ENCODE measurements at places on chromosomes 1 and 21.

DNA sequence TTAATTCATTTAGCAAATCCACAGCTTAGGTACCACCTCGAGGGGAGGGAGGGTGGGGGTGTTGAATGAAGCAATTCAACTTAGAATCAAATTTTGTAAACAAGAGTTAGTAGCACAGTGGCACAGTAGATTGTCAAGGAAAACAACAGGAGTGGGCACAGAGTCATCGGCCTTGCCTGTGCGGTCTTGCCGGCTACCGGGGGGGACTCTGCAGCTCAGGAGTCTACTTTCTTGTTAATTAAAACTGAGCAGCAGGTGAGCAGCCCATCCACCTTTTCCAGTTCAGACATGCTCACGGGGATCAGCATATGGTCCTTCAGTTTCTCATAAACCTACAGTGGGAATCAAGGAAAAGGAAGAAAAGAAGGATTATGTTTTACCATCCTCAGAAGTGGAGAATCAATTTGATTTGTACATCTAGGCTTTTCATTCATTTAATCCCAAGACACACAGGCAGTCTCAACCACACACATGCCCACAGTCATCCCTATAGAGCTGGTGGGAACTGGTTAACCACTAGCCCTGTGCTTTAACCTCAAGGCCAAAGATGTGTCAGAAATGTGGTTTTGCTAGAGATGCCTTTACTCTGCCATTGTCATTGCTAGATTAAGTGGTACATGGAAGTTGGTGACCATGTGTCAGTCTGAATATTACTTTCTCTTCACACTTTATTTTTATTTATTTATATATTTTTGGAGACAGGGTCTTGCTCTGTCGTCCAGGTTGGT lies 45.0 kb upstream of the BCL10 start:
- no peak for DNase-seq

- no peak for DNase-seq
These were observed 688 bp downstream of the PRXL2B start for GRCh38 chr1:2587071-2587859.

GRCh38 chr1:109547463-109548320 lies 723 bp upstream of the GNAI3 start:
- DNase-seq: no peak

GRCh38 chr1:159179906-159180305 lies 8.5 kb downstream of the CADM3 start:
- no peak for DNase-seq

DNA sequence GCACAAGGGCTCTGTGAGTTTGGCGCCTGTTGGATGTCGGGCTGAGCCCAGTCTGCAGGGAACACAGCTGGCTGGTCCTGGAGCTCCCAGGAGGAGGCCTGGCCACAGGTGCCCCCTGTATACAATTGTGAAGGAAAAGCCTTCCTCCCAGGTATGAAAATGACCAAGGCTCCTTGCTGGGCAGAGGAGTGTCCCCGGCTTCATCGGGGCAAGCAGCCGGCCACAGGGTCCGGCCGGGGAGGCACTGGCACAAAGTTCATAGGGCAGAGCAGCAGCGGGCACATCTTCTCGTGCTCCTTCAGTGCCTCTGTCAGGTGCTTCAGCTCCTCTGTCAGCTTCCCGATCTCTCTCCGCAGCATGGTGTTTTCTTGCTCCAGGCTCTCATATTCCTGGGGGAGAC lies 13.0 kb downstream of the BATF3 start:
- no peak for DNase-seq

- DNase-seq: no peak
These were observed 9.2 kb downstream of the RPS6KA1 start for GRCh38 chr1:26538480-26539412.

GRCh38 chr1:13550663-13551062 lies 33.0 kb upstream of the PDPN start:
- DNase-seq: no peak

GRCh38 chr1:154104433-154105082 lies 50.3 kb downstream of the NUP210L start:
- no peak for DNase-seq

DNA sequence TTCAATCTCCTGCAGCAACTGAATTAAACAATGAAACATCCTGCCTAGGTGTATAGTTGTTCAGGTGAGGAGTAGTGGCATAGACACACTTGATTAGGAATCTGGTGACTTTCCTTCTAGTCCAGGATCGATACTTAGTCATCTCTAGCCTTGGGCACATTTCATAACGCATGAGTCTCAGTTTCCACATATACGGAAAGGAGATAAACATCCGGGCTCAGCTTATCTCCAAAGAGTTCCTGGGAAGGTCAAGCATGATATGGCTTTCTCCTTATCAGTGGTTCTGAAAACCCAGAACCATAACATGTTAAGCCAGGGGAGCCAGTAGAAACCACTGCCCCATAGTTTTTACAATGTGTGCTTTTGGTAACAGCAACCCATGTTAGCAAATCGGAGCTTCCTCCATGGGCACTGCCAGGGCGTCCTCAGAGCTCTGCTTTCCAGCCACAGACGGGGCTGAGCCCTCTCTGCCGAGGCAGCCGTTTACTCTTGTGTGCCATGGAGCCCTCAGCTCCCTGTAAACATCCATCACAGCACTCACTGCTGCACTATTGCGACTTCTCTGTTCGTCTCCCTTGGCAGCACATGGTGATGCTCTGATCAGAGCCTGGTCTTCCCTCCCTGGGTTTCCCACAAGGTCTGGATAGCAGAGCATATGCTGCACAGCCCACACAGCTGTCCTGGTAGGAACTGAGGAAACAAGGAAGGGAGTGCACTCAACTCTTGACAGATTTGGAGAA lies 34.6 kb downstream of the RUNX1 start:
- DNase-seq: no peak

DNA sequence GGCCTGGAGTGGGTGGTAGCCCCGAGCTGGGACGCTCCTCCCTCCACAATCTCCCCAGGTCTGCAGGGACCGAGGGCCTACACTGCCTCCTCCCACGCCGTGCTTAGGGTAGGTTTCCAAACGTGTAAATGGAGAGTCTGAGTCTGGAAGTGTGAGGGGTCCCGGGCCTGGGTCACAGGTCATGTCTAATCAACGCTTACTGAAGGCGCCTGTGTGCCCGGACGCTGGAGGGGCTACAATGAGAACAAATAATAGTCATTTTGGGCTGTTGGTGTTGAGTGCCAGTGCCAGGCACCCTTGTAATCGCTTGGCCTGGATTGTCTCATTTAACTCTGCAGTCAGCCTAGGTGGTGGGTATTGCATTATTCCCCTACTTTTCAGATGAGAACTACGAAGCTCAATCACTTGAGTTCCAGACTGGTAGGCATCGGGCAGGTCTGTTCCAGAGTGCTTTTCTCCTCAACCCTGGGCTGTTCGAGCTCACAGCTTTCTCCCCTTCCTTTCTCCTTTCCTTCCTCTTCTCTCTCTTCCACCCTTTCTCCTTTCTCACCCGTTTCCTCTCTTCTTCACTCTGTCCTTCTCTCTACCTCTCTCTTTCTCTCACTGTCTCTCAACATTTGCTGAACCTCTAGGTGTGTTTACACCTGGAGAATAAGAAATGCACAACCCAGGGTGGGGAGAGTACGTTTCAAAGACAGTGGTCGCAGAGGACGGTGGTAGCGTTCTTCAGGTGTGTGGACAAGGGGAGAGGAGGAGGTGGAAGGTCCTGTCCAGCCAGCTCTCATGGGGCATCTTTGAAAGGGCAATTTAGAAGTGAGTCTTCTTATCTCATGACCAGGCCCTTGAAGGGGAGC lies 883 bp downstream of the SLC66A1 start:
- no peak for DNase-seq

DNA sequence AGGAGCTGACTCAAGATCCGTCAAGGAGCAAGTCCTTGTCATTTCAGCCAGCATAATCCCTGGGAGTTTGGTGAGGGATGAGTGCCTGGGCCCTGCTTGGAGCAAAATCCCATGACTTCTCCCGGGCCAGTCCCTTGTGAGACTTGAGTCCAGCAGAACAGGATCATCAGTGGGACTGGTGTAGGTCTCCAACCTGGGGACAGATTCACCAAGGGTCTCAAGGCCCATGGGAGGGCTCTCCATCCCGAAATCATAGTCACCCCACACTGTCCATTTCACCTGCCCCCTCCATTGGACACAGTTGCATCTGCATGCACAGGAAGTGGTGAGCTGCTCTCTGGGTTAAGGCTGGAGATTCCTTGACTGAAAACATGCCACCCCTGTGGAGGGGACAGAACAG lies 178.2 kb downstream of the FOXD2 start:
- no peak for DNase-seq

GRCh38 chr1:14650951-14651350 lies 52.5 kb downstream of the KAZN start:
- no peak for DNase-seq

GRCh38 chr1:25755475-25756125 lies 44.4 kb upstream of the SELENON start:
- DNase-seq: no peak

- no peak for DNase-seq
These were observed 63.5 kb upstream of the KIAA1614 start for GRCh38 chr1:180849031-180849775.

GRCh38 chr1:63662056-63662836 lies 69.0 kb downstream of the PGM1 start:
- no peak for DNase-seq

DNA sequence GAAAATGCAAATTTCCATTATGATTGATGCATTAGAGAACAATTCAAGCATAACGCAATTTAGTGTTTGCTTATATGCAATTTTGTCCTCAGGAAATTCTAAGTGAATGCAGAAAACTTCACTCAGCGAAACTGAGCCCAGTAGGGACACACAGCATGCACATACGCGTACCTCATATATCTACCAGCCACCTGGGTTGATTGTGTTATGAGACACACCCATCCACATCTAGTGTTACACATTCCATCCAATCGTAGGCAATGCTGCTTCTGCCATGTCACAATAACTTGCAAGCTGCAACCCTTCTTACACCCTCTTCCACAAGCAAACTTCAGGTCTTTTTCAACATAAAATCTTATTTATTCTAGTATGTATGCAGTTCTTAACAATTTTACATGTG lies 312.9 kb downstream of the HHAT start:
- no peak for DNase-seq

DNA sequence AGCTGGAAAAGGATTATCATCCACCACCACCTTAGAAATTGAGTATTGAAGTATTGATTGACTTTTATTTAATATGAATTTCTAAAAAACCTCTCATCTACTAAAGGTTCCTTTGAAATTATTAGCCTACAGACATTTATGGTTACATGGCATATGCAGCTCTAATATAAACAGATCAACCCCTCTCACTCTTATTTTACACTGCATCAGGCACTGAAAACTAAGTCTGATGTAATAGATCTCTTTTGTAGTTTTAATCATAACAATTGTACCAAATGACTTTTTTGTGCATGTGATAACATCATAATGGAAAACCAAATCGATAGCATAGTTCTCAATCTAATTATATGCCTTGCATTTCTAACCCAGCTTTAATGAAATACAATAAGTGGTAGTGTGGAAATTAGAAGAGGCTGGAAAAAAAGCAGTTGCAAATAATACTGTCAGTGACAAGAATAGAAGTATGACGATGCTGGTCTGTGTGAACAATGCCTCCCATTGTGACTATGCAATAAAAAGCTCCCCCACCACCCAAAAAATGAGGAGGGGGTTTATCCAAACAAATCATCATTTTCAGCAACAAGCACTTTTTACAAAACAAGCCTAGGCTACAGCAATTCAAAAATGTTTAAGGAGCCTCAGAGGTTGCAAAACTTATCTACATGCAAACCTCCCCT lies 426.5 kb upstream of the NFIA start:
- no peak for DNase-seq

GRCh38 chr1:54207287-54207686 lies 7.3 kb downstream of the MRPL37 start:
- no peak for DNase-seq

GRCh38 chr1:38941527-38942019 lies at the start of gene RHBDL2:
TSS of gene RHBDL2 (minus strand) at chr1:38941830. CDS start at chr1:38919212, 22,618 bp downstream.
- DNase-seq: no peak

GRCh38 chr1:81304187-81304586 lies 496.5 kb upstream of the ADGRL2 start:
- no peak for DNase-seq

DNA sequence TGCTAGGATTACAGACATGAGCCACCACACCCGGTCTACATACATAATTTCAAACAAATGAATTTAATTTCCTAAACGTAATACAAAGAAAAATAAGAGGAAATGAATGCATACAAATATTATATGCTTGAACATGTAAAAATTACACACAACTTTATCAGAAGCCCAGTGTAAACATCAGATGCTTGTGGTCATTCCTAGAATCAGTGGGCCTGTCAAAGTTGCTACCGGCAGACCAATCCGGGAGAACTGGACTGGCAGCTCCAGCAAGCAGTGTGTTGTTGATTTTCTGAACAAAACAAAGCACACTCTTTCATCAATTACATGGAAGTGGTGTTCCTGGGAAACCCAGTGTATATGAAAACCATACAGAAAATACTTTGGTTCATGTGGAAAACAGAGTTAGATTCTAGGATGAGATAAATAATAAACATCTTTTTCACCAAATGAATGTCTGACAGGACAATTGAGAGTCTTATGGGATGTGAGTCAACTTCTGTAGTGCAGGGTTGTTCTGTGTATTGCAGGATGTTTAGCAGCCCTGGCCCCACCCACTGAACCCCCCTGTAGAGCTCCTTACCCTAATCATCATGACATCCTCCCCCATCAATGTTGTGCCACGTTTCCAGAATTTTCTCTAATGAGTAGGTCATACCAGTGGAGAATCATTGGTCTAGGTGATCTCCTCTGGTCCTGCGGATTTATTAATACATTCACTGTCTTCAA lies 33.8 kb downstream of the MFSD2A start:
- peak; percentile 6 for DNase-seq

DNA sequence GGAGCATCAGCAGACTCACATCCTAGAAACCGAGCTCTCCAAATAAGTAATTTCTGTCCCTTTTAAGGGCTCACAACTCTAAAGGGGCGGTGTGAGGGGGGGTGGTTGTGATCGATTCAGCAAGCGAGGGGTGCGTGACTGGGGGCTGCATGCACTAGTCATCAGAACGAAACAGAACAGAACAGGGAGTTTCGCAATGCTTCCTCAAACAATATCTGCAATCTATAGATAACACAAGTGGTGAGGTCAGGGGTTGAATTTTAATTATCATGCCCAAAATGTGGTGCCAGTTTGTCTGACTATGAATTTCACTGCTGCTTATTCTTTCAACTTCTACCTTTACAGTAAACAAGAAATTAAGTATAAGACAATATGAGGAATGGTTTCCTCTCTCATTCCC lies 1003.0 kb upstream of the NCAM2 start:
- DNase-seq: no peak

GRCh38 chr1:29478151-29478791 lies 241.9 kb downstream of the PTPRU start:
- no peak for DNase-seq

GRCh38 chr1:155529109-155529508 lies 33.5 kb downstream of the ASH1L start:
- no peak for DNase-seq
